ENCODE measurements at places on chromosomes 5 and 9.

DNA sequence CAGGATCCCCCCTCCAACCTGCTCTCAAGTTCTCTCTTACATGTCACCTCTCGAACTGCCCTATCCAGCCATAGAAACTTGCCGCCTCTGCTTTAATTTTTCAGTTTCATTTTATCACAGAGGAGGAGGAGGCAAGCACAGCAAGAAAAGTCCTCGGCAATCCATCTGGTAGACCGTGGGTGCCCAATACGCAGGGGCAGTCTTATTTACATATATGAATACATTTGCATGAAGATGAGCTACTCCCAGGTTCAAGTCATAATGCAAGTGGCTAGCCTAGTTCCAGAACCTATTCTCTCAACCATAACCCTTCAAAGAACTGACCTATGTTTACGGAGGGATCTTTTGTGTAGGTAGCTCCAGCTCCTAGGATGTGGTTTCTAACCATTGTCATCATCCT, 223.2 kb upstream of the PANK3 start:
- DNase-seq: no peak

- no peak for DNase-seq
Measured at GRCh38 chr5:125126050-125126449, 379.6 kb upstream of the ZNF608 start.

- no peak for DNase-seq
Measured at GRCh38 chr5:25241981-25242380, 597.2 kb upstream of the CDH10 start.

GRCh38 chr9:34986540-34987047, 3.0 kb upstream of the DNAJB5 start:
- DNase-seq: peak; percentile 97

DNA sequence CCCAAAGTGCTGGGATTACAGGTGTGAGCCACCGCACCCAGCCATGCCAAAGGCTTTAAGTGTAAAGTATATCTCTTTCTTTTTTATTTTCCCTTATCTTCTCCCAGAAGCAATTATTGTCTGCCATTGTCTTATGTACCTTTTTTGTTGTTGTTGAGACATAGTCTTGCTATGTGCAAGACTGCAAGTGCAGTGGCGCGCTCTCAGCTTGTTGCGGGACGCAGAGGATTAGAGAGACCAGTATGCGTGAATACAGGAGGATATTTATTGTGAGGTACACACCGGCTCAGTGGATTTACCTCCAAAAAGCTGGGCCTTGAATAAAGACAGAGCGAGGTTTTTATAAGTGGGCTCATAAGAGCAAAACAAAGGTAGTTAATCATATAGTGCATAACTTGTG, 11.8 kb downstream of the TMEM38B start:
- no peak for DNase-seq

DNA sequence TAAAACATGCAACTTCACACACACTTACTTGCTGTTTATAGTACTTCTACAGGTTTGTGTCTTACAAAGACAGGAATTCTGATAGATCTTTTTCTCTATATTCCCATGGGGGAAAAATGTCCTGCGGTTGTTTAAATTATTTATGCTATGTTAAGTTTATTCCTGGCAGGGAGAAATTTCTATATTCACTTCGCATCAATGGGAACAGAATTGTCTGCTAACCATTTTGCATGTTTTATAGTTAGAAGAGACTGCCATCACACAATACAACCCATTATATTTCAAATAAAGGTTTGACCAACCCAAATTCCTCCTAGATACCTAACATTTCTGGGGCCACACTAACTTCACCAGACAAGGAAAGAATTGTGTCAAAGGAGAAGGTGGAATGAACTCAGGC, 110.0 kb upstream of the PRR16 start:
- DNase-seq: no peak

DNA sequence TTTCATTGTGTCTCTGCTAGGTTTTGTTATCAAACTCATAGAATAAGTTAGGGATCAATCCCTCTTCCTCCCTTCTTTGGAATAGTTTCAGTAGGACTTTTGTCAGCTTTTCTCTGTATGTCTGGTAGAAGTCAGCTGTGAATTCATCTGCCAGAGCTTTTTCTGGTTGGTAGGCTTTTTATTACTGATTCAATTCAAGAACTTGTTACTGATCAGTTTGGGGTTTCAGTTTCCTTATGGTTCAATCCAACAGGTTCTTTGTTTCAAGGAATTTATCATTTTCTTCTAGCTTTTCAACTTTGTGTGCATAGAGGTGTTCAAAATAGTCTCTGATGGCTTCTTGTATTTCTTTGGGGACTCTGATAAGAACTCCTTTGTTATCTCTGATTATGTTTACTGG, 221.7 kb downstream of the FGF10 start:
- DNase-seq: no peak

GRCh38 chr9:137049544-137050449, 3.8 kb upstream of the NPDC1 start:
- DNase-seq: peak; percentile 35

- DNase-seq: no peak
Measured at GRCh38 chr9:107815782-107816560, 326.4 kb upstream of the KLF4 start.

- DNase-seq: no peak
Measured at GRCh38 chr5:76838481-76839261, 11.1 kb upstream of the S100Z start.

GRCh38 chr9:25310961-25311360, 367.3 kb downstream of the TUSC1 start:
- no peak for DNase-seq

GRCh38 chr5:80105698-80106439, 70.7 kb downstream of the THBS4 start:
- DNase-seq: no peak

DNA sequence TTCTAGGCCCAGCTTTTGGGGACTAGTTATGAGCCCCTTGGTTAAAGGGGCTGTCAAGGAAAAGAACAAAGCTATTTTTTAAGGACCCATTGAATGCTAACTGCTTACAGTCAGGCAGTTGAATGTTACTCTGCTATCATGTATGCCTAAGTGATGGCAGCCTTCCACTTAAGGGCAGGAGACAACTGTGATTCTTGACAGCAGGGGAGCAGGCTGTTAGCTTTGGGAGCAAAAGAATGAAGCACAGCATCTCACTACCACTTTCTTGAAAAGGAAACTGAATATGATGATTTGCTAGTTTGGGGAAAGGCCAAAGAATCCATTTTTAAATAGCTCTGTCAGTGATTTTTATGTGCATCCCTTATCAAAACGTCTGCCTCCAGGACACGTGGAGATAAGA, 221.6 kb downstream of the SH3GL2 start:
- DNase-seq: no peak

GRCh38 chr5:73939557-73939956, 313.6 kb downstream of the ARHGEF28 start:
- no peak for DNase-seq

DNA sequence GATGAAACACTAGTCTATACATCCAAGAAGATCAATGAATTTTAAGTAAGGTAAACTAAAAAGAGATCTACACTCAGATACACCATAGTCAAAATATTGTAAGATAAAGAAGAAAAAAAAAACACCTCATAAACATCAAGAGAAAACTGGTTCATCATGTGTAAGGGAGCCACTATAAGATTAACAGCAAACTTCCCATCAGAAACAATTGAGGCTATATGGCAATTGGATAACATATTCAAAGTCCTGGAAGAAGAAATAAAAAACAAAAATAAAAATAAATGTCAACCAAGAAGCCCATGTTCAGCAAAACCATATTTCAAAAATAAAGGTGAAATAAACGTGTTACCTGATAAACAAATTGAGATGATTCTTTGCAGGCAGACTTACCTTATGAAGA, 3.6 kb downstream of the OR13C8 start:
- DNase-seq: no peak

DNA sequence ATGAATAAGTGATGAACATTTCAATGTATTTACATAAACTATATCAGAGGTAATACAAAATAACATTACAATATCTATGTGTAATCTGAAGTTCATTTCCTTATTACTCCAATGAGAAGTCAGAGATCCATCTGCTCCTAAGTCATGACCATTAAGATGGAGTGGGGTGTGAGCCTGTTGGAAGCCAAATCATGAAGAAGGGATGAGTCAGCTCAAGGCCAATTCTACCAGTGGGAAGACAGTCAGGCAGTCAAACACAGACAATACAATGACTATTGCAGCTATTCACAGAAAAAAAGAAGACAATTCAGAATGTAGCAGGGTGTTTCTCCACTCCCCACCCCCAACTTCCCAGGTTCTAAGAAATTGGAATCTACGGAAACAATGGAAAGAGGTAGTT, 155.0 kb downstream of the NFIB start:
- DNase-seq: no peak

All from inflammatory macrophage (primary cell).